ENCODE measurements at places on chromosomes 7 and 10. TPM values are rescaled to one million over a fixed set of nuclear protein-coding genes. Genes with fewer than 3 reads are reported as not detected.

GRCh38 chr7:140478246-140479061 is 851 bp downstream of the MKRN1 start:
- peak; percentile 29 for DNase-seq

- no peak for DNase-seq
Measured at GRCh38 chr10:102741726-102742237, 2.0 kb upstream of the WBP1L start.

DNA sequence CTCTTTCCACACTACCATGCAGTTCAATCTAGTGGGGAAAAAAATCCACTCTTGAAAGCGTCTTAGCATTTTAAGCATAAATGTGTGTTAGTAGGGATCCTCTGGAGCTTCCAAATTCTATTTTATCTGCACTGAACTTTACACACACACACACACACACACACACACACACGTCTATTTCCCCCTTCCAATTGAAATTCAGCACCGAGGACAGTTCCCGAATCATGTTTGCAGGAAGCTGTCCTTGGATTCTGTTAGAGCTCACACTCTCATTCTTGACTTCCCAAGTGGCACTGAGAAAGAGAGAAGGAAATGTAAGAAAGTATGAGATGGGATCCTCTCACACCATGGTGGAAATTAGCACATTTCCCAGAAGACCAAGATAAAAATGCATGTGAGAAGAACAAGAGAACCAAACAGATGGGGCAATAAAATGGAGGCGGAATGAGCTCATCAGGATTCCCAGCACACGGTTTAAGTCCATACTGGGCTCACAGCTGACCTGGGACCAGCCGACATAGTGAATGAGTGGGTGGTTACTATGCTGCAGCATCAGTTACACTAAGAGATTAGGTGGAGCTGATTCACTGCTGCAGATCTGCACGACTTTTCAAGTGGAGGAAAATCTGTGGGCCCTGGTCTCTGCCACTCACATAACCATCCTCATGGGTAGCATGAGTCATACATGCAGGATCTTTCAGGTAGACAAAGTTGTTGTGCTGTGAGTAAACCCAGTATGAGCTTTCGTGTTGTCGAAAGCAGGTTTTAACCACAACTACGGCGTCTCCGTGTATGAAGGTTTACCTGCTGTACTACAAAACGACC is 3.3 kb upstream of the NPTX2 start:
- no peak for DNase-seq

DNA sequence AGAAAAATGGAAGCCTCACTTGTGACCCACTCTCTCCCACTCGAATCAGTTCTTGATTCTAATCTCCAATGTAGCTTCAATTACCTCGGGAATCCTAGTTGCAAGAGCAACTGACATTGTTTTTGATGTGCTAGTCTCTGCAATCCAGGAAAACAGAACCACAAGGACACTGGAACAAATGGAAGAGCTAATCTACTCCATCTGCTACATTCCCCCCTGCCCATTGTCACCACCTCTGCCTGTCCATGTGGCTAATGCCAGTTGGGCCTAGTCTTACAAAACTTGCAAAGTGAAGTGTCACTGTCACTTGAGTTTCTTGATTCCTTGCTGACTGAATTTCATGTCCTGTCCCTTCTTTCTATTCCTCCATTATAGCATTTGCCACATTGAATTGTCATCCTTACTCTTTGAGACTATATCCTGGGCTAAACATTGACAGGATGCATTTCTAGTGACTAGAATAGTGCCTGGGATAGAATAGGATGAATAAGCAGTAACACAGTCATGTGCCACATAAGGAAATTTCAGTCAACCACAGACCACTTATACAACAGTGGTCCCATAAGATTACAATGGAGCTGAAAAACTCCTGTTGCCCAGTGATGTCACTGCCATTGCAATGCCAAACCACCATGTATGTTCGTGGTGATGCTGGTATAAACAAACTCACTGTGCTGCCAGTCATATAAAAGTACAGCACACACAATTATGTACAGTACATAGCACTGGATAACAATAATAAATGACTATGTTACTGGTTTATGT is 13.5 kb downstream of the GCC1 start:
- no peak for DNase-seq

The ZNF425 gene
- 3.1 TPM for total RNA-seq

DNA sequence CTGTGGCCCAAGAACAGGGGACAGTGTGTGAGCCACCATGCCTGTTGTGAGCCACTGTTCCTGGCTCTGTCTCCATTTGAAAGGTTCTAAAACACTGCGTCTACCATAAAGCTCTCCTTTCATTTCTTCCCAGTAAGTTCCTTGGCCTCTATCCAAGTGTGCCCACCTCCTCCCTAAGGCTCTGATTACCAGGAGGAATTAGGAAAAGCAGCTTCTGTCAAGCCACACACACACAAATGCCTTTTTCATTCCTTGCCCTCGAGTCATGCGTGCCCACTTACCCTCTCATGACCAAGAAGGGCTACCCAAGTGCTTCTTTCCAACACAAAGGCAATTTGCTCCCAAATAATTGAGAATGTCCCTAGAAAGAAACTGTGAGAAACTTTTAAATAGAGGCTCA is 70.8 kb upstream of the PARD3 start:
- no peak for DNase-seq

GRCh38 chr7:130818056-130818455 is 84.0 kb upstream of the KLF14 start:
- DNase-seq, result no peak

DNA sequence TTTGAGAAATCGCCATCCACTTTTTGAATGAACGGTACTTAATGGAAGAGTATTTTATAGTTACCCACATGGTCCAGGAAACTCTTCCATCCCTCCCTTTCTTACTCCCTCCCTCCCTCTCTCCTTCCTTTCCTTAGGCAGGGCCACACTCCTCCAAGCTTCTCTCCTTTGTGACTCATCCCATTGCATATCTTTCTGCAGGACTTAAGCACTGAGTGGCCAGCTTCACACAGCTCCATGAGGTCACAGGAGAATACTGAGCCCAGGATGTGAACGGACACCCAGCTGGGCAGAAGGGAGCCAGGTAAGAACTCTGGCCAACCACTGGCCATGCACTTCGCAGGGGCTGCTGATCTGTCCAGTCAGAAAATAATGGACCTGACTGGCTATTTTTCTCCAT is 189.7 kb upstream of the ADCY1 start:
- no peak for DNase-seq

- DNase-seq, result no peak
Measured at GRCh38 chr10:114682121-114682520, 24.0 kb upstream of the ABLIM1 start.
